ENCODE measurements at places on chromosomes 11 and 22.

- DNase-seq, result no peak
These were observed 26.9 kb upstream of the P2RY2 start for GRCh38 chr11:73191151-73191550.

DNA sequence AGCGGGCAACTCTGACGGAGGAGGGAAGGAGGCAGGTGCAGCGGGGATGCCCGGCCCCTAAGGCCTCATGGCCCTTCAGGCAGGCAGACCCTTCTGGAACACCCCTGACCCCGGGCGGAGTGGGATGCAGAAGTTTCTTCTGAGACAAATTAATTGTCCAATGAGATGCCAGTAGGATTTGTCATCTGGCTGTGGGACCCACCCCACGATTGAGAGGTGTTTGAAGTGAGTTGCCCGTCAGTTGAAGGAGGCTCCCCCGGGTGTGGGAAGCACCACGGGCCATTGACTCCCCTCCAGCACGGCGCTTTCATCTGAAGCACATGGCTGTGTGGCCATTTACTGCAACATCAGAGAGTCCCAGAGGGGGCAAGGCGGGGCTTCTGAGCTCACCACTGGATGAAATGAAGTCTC is 527.8 kb downstream of the BRD1 start:
- DNase-seq, result no peak

DNA sequence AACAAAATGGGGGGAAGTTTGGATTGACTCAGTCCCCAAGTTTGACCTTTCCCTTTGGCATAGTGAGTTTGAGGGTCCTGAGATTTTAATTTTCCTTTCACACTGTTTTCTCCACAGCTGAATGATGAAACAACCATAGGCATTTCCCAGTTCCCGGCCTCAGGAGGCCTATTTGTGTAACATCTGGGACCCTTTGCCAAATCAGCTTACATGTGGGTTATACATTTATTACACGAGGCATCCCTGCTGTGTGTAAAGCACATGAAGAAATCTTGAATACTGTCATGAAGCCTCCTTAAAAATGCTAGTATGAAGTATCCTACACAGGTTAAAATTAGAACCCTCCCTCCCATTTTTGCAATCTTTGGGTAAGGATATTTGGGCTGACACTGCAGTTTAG is 44.6 kb upstream of the SPON1 start:
- DNase-seq, result no peak

- DNase-seq, result no peak
These were observed 35.4 kb downstream of the MUC2 start for GRCh38 chr11:1109918-1110705.

All from KG1 (cell line).